PC-9 (cell line): ENCODE measurements at places on chromosomes 11 and 22. TPM values are rescaled to one million over a fixed set of nuclear protein-coding genes. Genes with fewer than 3 reads are reported as not detected.
A peak's percentile ranks its signal among the peaks of the same experiment; 100 is the strongest.

Gene UBE2L3
- 30.3 and 55.8 TPM in 2 replicates for total RNA-seq

Gene P2RY2
- total RNA-seq: 19.8 and 22.5 TPM in 2 replicates

Gene KRTAP5-11
- total RNA-seq: not detected in 2 replicates

Gene DNAL4
- total RNA-seq: 50.3 and 53.0 TPM in 2 replicates

Gene PTPRJ
- total RNA-seq: 43.3 and 43.7 TPM in 2 replicates

Gene ADM
- 21.9 and 22.5 TPM in 2 replicates for total RNA-seq

Gene LRRC74B
- 0.25 TPM in 1 of 2 replicates, not detected in the other for total RNA-seq

- DNase-seq: no peak
- H3K27ac ChIP-seq: no peak overlapping the region
- H3K27me3 ChIP-seq: no peaks in the 10 kb centered on the region
Observed at GRCh38 chr11:15169815-15170551, 55.3 kb downstream of the INSC start.

- DNase-seq: peak; percentile 53
- no peak overlapping the region for H3K4me3 ChIP-seq
- H3K36me3 ChIP-seq: no peaks in the 10 kb centered on the region
- peaks cover 18% of the 10 kb centered on the region; the same call in 1 of the 2 replicates for H3K4me1 ChIP-seq
- no peaks in the 10 kb centered on the region for H3K27me3 ChIP-seq
Observed at GRCh38 chr11:92123540-92123939, 101.1 kb upstream of the FAT3 start.

- H3K27ac ChIP-seq: no peak overlapping the region
- H3K36me3 ChIP-seq: no peaks in the 10 kb centered on the region
- no peak for DNase-seq
- no peaks in the 10 kb centered on the region for H3K27me3 ChIP-seq
- H3K4me3 ChIP-seq: no peak overlapping the region
- no peaks in the 10 kb centered on the region for H3K4me1 ChIP-seq
Observed at GRCh38 chr11:9868641-9869040, 204.8 kb downstream of the SWAP70 start.

GRCh38 chr22:37514526-37515051 is 4.6 kb downstream of the CARD10 start:
- H3K27ac ChIP-seq: no peak overlapping the region
- H3K36me3 ChIP-seq: 0 out of 2 replicates have a peak, but pooled peaks cover 11% of the 10 kb centered on the region
- no peaks in the 10 kb centered on the region for H3K27me3 ChIP-seq
- DNase-seq: no peak
- H3K4me3 ChIP-seq: no peak overlapping the region
- H3K4me1 ChIP-seq: peaks cover 58% of the 10 kb centered on the region

DNA sequence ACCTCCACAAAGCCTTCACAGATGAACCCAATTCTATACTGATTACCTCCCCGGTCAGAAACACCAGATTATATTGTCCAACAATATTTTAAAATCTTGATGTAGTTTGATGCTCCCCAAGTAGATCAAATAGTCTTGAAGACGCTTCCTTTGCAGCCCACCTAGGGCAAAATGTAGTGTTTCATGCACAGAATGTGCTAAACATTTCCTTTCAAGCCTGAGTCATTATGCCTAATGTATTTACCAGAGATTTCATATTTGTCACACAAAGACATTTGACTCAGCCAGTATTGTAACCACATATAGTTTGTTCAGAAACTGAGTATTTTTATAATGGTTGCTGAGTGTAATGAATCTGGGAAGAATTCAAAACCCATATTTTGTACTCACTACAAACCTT is 1396.8 kb downstream of the LRRC4C start:
- no peaks in the 10 kb centered on the region for H3K36me3 ChIP-seq
- H3K27ac ChIP-seq: no peak overlapping the region
- no peaks in the 10 kb centered on the region for H3K4me1 ChIP-seq
- no peaks in the 10 kb centered on the region for H3K27me3 ChIP-seq
- DNase-seq: no peak

GRCh38 chr22:27306771-27307170 is 494.8 kb downstream of the MN1 start:
- no peaks in the 10 kb centered on the region for H3K4me1 ChIP-seq
- no peaks in the 10 kb centered on the region for H3K36me3 ChIP-seq
- no peak overlapping the region for H3K4me3 ChIP-seq
- DNase-seq: no peak
- H3K27me3 ChIP-seq: no peaks in the 10 kb centered on the region

- peaks cover 6% of the 10 kb centered on the region for H3K4me1 ChIP-seq
- no peak overlapping the region for H3K4me3 ChIP-seq
- DNase-seq: no peak
- no peaks in the 10 kb centered on the region for H3K36me3 ChIP-seq
Observed at GRCh38 chr11:61774411-61774810, 18.0 kb downstream of the TMEM258 start.

GRCh38 chr11:45653277-45653676 is 12.1 kb downstream of the CHST1 start:
- no peak overlapping the region for H3K27ac ChIP-seq
- no peak overlapping the region for H3K4me3 ChIP-seq
- DNase-seq: no peak
- H3K27me3 ChIP-seq: peaks cover 80% of the 10 kb centered on the region

DNA sequence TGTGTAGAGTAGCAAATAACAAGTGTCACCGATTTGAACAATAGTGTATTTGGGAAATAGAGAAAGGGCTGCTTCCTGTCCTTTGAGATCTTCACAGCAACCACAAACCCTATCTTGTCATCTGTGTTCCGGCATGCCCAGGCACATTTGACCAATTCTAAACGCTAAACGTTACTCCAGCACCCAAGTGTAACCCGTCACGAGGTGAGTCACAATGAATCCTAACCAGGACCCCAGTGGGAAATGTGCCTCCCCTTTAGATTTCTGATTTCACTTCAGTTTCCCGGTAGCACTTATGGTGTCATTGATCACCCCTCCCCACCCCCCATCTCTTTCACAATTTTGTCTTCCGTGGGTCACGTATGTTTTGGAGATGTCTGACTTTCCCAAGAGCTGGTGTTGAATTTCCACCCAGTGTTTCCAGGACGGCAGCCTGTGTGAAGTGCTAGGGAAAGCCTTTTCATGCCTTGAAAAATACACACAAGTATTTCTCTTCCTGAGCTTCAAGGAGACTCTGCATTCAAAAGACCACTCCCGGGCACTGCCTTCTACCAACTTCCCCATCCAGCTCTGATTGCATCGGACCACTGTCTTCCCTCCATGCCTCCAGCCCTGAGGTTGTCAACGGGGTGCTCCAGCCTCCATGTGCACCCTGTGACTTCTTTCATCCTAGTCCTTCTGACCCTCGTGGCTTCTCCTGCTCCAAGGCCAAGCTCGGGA is 10.5 kb upstream of the C11orf24 start:
- no peak for DNase-seq
- H3K4me1 ChIP-seq: no peaks in the 10 kb centered on the region
- no peak overlapping the region for H3K4me3 ChIP-seq
- H3K36me3 ChIP-seq: no peaks in the 10 kb centered on the region
- H3K27ac ChIP-seq: no peak overlapping the region
- H3K27me3 ChIP-seq: no peaks in the 10 kb centered on the region; the same call in 1 of the 2 replicates

DNA sequence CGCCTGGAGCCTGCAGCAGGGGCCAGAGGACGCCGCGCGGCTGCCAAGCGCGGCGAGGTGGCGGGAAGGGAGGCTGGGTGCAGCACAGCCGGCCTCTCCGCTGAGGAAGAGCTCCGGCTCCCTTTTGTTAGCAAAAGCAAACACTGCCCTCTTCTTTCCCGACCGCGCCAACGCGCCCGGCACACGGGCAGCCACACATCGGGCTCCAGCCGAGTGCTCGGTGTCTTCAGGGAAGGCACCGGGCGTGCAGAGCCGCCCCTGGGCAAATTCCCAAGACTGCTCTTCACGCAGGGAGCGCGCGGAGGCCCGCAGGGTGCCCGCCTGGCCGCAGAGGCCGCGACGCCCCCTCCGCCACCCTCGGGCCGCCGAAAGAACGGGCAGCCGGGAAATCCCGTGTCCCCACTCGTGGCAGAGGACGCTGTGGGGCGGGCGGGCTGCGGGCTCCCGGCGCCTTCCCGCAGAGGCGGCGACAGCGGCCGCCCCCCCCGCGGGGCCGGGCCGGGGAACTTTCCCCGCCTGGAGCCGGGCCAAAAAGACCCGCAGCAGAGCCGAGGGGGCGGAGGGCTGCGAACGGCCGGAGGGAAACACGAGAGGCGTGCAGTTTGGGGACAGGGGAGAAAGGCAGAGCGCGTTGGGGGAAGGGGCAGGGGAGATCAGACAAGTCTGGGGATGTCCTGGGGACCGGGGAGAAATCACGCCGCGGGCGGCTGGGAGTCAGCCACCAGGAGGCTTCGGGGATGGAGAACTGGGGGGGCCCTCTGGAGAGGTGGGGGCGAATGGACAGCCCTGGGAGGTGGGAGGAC is 931 bp downstream of the CADM1 start:
- no peaks in the 10 kb centered on the region for H3K36me3 ChIP-seq
- H3K4me3 ChIP-seq: no peak overlapping the region
- no peaks in the 10 kb centered on the region for H3K4me1 ChIP-seq
- H3K27me3 ChIP-seq: peaks cover 26% of the 10 kb centered on the region; the same call in 1 of the 2 replicates

GRCh38 chr11:10899121-10899830 is 41.4 kb upstream of the ZBED5 start:
- no peaks in the 10 kb centered on the region for H3K27me3 ChIP-seq
- H3K27ac ChIP-seq: peak overlapping the region; percentile 98
- DNase-seq: peak; percentile 57
- peak overlapping the region; percentile 48 for H3K4me3 ChIP-seq
- peaks cover 61% of the 10 kb centered on the region for H3K4me1 ChIP-seq

- H3K36me3 ChIP-seq: no peaks in the 10 kb centered on the region
- H3K27me3 ChIP-seq: no peaks in the 10 kb centered on the region
- DNase-seq: peak; percentile 45
- H3K4me3 ChIP-seq: no peak overlapping the region
Observed at GRCh38 chr11:91239359-91239758, 985.3 kb upstream of the FAT3 start.

DNA sequence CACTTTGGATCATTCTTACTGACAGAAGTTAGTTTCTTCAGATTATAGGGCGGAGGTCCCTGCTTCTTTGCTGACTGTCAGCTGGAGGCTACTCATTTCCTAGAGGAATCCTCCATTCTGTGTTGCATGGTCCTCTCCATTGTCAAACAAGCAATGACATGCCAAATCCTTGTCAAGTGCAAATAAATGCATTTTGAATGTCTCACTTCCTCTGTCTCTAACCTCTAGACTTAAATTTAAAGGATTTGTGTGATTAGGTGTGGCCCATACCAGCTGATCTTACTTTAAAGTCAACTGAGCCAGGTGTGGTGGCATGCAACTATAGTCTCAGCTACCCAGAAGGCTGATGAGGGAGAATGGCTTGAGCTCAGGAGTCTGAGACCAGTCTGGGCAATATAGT is 458.4 kb upstream of the CCDC179 start:
- H3K36me3 ChIP-seq: no peaks in the 10 kb centered on the region
- no peak overlapping the region for H3K4me3 ChIP-seq
- no peaks in the 10 kb centered on the region for H3K27me3 ChIP-seq
- H3K27ac ChIP-seq: no peak overlapping the region
- no peak for DNase-seq

- no peaks in the 10 kb centered on the region for H3K4me1 ChIP-seq
- H3K4me3 ChIP-seq: no peak overlapping the region
Observed at GRCh38 chr11:67648140-67648795, 2.3 kb downstream of the ACY3 start.

GRCh38 chr11:110455718-110456117 is 26.0 kb downstream of the FDX1 start:
- H3K27ac ChIP-seq: no peak overlapping the region
- no peak overlapping the region for H3K4me3 ChIP-seq
- H3K36me3 ChIP-seq: peaks cover 21% of the 10 kb centered on the region
- no peak for DNase-seq
- no peaks in the 10 kb centered on the region for H3K4me1 ChIP-seq

GRCh38 chr22:41524809-41525449 is 19.3 kb downstream of the POLR3H start:
- H3K27me3 ChIP-seq: no peaks in the 10 kb centered on the region
- H3K27ac ChIP-seq: no peak overlapping the region
- H3K4me3 ChIP-seq: no peak overlapping the region
- peaks cover 27% of the 10 kb centered on the region for H3K36me3 ChIP-seq
- DNase-seq: no peak

GRCh38 chr22:46117206-46118199 is 32.8 kb upstream of the PPARA start:
- no peak for DNase-seq
- no peak overlapping the region for H3K4me3 ChIP-seq
- no peaks in the 10 kb centered on the region for H3K4me1 ChIP-seq
- H3K27me3 ChIP-seq: no peaks in the 10 kb centered on the region
- H3K27ac ChIP-seq: no peak overlapping the region

- H3K4me1 ChIP-seq: peaks cover 68% of the 10 kb centered on the region
- peak; percentile 52 for DNase-seq
- H3K27me3 ChIP-seq: no peaks in the 10 kb centered on the region
- peak overlapping the region; percentile 88 for H3K4me3 ChIP-seq
- 0 out of 2 replicates have a peak, but pooled peaks cover 6% of the 10 kb centered on the region for H3K36me3 ChIP-seq
- H3K27ac ChIP-seq: peak overlapping the region; percentile 72
Observed at GRCh38 chr11:102453302-102453695, 734 bp upstream of the TMEM123 start.
